ENCODE measurements at places on chromosomes 16 and 17. TPM values are rescaled to one million over a fixed set of nuclear protein-coding genes. Genes with fewer than 3 reads are reported as not detected.

DNA sequence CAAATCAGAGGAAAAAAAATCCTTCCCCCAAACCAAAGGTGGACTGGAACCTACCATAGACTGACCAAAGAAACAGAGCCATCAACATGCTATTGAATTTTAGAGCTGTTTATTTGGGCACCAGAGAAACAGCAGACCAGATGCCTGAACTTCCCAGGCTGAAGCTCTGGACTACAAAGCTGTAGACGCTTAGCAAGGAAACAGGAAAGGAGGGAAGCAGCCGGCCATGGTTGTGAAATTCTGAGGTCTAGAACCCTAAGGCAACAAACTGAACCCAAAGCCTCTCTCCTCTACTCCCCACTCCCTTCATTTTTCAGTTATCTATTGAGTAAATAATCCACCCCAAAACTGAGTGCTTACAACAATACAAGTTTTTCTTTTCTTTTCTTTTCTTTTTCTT lies 45.4 kb upstream of the MEIOC start:
- no peak for DNase-seq

Gene KRT37
- total RNA-seq, result not detected

DNA sequence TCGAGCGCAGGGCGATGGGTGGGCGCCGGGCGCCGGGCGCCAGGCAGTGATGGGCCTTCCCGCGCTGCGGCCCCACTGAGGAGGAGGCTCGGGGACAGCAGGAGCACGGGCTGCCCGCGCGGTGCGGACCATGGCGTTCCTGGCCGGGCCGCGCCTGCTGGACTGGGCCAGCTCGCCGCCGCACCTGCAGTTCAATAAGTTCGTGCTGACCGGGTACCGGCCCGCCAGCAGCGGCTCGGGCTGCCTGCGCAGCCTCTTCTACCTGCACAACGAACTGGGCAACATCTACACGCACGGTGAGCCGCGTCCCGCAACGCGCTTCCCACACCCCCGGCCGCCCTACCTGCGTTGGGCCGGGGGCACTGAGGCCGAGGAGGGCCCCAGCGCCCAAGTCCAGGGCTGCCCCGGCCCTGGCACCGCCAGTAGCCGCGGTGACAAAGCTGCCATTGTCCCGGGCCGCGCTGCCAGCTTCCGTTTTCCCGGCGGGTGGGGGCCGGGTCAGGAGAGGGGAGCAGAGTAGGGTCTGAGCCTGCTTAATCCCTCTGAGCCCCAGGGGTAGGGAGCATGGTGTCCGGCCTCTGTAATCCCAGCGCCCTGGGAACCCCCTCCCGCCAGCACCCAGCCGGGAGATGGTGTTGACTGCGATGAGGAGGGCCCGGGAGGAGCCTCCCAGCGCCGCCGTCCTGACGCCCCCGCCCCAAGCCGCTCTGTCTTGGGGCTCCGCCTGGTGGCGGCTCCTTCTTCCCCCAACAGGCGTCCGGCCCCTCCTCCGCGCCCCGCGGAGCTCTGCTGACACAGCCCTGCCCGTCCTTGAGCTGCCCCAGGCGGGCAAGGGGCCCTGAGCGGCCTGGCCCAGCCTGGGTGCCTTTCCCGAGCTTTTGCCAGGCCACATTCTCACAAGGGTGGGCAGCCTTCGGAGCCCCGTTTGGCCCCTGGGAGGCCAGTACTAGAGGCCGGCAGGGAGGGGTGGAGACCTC lies 685 bp downstream of the PAQR4 start:
- peak; percentile 88 for DNase-seq

DNA sequence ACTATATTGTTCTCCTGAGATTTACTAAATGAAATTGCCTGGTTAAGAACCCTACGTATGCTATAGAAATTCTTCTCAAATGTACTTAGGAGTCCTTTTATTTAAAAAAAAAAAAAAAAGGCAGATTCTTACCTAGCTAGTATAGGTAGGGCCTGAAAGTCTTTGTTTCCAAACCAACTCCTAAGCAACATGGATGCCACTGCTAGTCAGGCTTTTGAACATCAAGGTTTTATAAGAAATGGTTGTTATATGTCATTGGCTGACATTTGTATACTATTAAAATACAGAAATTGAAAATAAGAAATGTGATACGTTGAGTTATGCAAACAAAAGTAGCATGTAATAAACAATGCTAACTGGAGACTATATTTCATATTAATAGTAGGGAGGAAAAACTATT lies 1.2 kb downstream of the EVI2A start:
- DNase-seq, result no peak

GRCh38 chr17:34318474-34318873 lies 761 bp upstream of the CCL8 start:
- no peak for DNase-seq

- DNase-seq, result no peak
Measured at GRCh38 chr16:75152635-75153034, 4.3 kb downstream of the ZFP1 start.

GRCh38 chr17:42361781-42362186 lies 26.5 kb downstream of the STAT3 start:
- DNase-seq, result no peak

All from PC-9 (cell line).